ENCODE measurements at places on chromosomes 16 and 17.
A peak's percentile ranks its signal among the peaks of the same experiment; 100 is the strongest.

DNA sequence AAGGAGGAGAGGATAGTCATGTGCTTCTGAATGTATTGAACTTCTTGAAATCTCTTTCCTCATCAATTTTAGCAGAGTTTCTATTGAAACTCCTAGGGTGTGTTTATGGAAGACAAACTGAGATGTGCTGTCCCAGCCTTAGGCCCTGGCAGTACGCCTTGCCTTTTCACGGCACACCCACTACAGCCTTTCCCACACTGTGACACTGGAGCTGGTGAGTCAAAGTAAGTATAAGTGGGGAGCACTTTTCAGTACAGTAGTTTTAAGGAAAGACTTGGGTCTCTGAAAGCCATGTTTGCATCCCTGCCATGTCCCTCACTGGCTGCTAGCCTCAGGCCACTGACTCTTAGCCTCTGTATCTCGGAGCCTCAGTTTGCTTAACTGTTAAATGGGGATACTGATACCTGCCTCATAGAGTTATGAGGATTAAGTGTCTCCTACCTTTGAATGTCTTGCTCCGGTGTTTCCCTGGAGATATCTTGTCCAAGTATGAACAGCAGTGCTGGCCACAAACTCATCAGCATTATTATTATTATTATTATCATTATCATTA, 144.7 kb upstream of the CRHR1 start:
- H3K27ac ChIP-seq, result no peak overlapping the region
- no peaks in the 10 kb centered on the region for H3K27me3 ChIP-seq
- H3K4me3 ChIP-seq, result no peak overlapping the region
- H3K4me1 ChIP-seq, result no peaks in the 10 kb centered on the region
- no peak for DNase-seq
- peaks cover 24% of the 10 kb centered on the region for H3K36me3 ChIP-seq

DNA sequence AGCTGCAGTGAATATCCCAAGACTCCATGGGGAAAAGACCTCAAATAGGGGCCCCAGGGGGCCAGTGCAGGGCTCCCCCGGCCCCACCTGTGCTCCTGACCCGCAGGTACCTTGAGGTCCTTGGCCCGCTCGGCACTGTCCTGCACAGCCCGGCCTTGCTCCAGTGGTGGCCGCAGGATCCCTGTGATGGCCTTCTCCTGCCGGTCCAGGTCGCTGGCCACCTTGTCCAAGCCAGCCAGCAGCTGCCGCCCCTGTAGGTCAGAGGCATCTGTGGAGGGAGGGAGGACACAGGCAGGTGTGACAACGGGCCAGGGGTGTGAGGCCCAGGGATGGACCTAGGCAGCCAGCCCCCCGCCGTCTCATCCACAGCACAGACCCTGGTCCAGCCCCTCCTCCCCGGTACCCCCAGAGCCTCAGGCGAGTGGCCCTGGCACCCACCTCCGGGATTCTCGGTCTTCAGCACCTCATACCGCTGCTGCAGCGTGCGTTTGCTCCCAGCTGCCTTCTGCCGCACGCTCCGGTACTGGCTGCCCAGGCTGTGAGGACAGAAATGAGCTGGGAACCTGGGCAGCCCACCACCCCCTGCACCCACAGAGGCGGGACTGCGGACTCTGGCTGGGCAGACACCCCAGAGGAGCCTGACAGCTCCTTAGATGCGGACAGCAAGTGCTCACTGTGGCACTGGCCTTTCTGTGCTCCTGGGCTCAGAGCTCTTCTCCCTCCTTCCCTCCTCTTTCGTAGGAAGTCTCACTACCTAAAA, 43.7 kb downstream of the PPL start:
- H3K36me3 ChIP-seq, result peaks cover 76% of the 10 kb centered on the region

DNA sequence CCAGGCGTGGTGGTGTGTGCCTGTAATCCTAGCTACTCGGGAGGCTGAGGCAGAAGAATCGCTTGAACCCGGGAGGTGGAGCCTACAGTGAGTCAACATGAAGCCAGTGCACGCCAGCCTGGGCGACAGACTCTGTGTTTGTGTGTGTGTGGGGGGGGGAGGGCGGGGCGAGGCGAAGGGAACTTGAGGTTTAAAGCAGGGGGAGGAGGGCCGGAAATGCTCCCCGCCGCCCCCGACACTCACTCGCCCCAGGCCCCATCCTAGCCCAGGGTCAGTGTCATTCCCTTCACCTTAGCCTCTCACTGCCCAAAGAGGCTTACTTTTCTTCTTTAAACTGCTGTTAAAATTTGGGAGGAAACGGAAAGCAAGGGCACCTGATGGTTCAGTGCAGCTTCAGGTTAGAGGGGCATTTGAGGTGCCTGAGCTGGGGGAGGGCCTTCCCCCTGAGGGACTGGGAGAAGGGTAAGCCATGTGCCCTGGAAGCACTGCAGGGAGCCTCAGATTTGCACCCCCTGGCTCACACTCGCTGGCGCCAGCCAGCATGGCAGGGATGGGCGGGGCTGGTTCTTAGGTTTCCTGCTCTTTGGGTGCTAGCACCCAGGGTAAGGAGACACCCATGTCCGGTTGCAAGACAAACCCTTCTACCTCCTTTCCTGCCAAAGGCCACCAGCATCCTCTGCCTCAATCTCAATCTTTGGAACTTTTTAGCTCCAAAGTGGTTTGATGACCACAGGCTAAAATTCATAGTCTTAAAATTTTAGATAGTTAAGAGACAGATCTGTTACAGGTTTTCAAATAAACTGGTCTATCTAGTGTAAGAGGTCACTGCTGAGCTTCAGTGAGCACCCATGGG, 2.2 kb upstream of the LIMD2 start:
- H3K27me3 ChIP-seq, result no peaks in the 10 kb centered on the region
- H3K27ac ChIP-seq, result peak overlapping the region; percentile 84
- DNase-seq, result peak; percentile 71

- peaks cover 53% of the 10 kb centered on the region for H3K4me1 ChIP-seq
- no peaks in the 10 kb centered on the region for H3K36me3 ChIP-seq
- peak within 1 kb of the TSS; percentile 80 for H3K4me3 ChIP-seq
- no peaks in the 10 kb centered on the region for H3K27me3 ChIP-seq
- peak; percentile 70 for DNase-seq
Observed at GRCh38 chr17:44219616-44220212, at the start of gene UBTF. Gene UBTF, minus strand, starts transcription at chr17:44219675. Its CDS starts 1,446 bp downstream, at chr17:44218229.

DNA sequence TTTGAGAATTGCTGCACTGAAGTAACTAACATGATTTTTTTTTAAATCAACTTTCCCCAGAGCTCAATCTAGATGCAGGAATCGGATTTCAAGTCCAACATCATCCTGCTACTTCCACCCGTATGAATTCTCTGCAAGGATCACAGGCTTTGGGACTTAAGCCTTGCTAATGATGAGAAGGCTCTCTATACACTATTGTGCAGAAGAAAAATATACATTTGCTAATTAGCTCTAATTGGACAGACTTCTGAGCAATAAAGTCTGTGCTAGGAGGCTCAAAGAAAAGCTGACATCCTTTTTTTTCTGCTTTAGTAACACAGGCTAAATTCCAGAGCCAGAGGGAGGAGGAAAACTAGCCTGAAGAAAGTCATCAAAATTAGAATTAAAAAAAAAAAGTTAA, 433.6 kb downstream of the PMP22 start:
- H3K27me3 ChIP-seq, result no peaks in the 10 kb centered on the region
- H3K36me3 ChIP-seq, result no peaks in the 10 kb centered on the region
- no peak for DNase-seq
- peaks cover 8% of the 10 kb centered on the region for H3K4me1 ChIP-seq
- no peak overlapping the region for H3K27ac ChIP-seq
- no peak overlapping the region for H3K4me3 ChIP-seq

- H3K27ac ChIP-seq, result no peak overlapping the region
- no peak overlapping the region for H3K4me3 ChIP-seq
- no peak for DNase-seq
- H3K27me3 ChIP-seq, result no peaks in the 10 kb centered on the region
Observed at GRCh38 chr17:75757086-75757681, 7.8 kb downstream of the GALK1 start.

DNA sequence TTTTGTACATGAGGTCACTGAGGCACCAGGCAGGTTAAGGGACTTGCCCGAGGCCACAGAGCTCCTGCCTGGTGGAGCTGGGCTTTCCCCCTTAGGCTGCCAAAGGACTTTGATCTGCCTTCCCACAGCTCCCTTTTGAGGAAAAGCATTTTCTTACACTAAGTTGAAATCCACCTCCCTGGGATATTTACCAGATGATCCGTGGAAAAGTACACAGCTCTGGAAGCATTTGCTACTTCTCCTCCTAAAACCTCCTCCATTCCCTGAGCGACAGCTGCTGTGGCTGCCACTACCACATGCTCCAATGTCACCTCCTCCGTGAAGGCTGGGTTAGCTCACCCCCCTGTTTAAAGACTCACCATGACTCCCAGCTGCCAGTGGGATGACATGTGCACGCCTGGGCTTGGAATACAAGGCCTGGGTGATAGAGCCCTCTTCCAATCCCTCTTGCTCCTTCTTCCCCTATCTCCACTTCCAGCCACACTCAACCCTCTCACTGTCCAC, 1.2 kb upstream of the MPRIP start:
- peaks cover 38% of the 10 kb centered on the region for H3K4me1 ChIP-seq
- peak overlapping the region; percentile 53 for H3K27ac ChIP-seq
- H3K36me3 ChIP-seq, result no peaks in the 10 kb centered on the region
- peaks cover 13% of the 10 kb centered on the region for H3K27me3 ChIP-seq

GRCh38 chr16:142405-142967, 4.0 kb upstream of the NPRL3 start:
- peaks cover 5% of the 10 kb centered on the region for H3K4me1 ChIP-seq
- H3K36me3 ChIP-seq, result no peaks in the 10 kb centered on the region
- no peak overlapping the region for H3K4me3 ChIP-seq
- DNase-seq, result no peak
- H3K27ac ChIP-seq, result no peak overlapping the region

- H3K27ac ChIP-seq, result no peak overlapping the region
- H3K4me1 ChIP-seq, result no peaks in the 10 kb centered on the region
- H3K27me3 ChIP-seq, result no peaks in the 10 kb centered on the region
- H3K36me3 ChIP-seq, result no peaks in the 10 kb centered on the region
- DNase-seq, result no peak
- H3K4me3 ChIP-seq, result no peak overlapping the region
Observed at GRCh38 chr17:60717814-60718213, 40.2 kb downstream of the BCAS3 start.

GRCh38 chr16:66551788-66552285, 539 bp upstream of the CKLF start:
- no peaks in the 10 kb centered on the region for H3K27me3 ChIP-seq
- peak overlapping the region; percentile 91 for H3K4me3 ChIP-seq
- peaks cover 84% of the 10 kb centered on the region for H3K4me1 ChIP-seq

DNA sequence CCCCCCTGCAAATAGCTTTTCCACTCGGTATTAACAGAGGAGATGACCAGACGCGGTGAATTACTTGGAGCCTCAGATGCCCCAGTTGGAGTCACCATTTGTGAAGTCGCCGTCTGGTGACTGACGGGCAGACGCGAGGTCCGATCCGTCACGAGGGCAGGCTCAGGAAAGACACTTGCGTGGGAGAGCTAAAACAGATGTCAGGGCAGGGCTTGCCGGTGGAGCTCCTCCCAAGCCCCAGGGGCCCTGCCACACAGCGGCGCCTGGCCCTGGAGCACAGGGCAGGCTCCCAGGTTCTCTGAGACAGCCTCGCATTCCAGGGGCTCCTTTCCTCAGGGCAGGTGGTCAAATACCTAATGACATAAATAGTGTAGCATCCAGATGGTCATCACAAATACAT, 348.3 kb downstream of the C16orf95 start:
- H3K27ac ChIP-seq, result no peak overlapping the region
- no peaks in the 10 kb centered on the region for H3K27me3 ChIP-seq
- H3K4me1 ChIP-seq, result no peaks in the 10 kb centered on the region
- H3K36me3 ChIP-seq, result no peaks in the 10 kb centered on the region
- DNase-seq, result no peak

DNA sequence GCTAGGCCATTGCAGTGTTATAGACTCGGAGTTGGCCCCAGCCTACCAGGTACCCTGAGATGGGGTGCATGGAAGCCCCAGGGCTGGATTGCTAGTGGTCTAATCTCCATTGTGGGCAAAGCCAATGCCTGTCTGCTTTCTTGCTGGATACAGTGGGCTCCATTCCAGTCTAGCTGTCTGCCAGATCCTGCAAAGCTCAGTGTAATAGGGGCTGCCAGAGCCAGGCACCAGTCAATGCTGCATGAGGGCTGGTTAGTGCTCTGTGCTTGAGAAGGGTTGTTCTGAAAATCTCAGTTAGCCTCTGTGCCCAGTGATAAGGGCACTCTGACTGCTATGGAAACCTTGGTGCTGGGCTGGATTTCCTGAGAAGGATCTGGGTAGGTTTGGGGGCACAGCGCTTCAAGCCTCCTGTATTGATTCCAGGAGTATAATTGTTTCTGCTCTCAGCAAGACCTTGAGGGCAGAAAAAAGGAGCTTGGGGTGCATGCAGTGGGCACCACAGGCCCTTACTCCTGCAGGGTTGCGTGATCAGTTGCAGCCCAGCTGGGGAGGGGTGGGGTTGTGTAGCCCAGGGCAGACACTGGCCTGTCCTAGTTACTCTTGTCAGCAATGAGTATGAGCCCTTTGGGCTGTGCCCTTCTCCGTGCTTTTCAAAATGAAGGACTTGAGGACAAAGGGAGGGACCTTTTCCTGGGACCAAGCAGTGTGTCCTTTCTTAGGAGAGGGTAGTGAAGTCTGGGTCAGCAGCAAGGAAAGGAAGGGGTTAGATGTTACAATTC, 19.0 kb downstream of the SMPD3 start:
- H3K27me3 ChIP-seq, result no peaks in the 10 kb centered on the region
- H3K36me3 ChIP-seq, result no peaks in the 10 kb centered on the region

GRCh38 chr17:37191219-37191618, 184.6 kb upstream of the C17orf78 start:
- H3K27ac ChIP-seq, result no peak overlapping the region
- no peaks in the 10 kb centered on the region for H3K27me3 ChIP-seq
- peaks cover 60% of the 10 kb centered on the region for H3K36me3 ChIP-seq
- no peak for DNase-seq
- no peak overlapping the region for H3K4me3 ChIP-seq

GRCh38 chr16:23339787-23340186, 37.7 kb downstream of the SCNN1B start:
- H3K4me3 ChIP-seq, result no peak overlapping the region
- H3K36me3 ChIP-seq, result no peaks in the 10 kb centered on the region
- no peaks in the 10 kb centered on the region for H3K27me3 ChIP-seq
- no peak for DNase-seq
- H3K4me1 ChIP-seq, result no peaks in the 10 kb centered on the region

DNA sequence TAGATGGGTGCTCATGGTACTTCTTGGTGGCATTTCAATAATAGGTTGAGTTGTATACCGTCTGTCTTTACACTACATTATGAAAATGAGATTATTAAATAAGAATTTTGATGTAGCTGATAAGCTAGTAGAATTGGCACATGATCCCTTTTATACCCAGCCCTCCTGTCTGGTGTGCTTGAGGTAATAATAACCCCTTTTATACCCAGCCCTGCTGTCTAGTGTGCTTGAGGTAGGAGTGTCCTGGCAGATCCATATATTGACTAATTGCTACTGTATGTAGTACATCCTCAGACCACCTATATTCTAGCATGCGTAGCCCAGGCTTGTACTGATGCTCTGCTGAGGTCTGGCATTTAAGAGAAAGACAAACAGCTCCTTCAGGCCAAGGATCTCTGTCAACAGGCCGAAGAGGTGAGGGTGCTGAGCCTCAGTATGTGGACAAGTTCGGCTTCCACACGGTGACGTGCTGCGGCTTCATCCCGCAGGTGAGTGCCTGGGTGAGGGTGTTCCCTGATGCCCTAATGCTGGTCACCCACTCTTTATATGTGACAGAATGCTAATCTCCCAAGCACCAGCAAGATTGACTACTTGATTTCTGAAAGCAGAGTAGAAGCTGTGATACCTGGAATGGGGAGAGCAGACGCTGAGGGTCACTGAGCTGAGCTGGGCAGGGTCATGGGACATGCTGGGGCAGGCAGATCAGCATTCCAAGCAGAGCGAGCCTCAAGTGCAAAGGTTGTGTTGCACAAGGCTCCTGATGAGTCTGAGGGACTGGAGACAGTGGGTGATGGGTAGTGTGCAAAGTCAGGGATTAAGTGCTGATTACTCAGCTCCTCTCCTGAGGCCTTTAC, 5.7 kb downstream of the FN3K start:
- DNase-seq, result no peak

- no peak for DNase-seq
- H3K27me3 ChIP-seq, result peaks cover 12% of the 10 kb centered on the region
- H3K27ac ChIP-seq, result peak overlapping the region; percentile 82
- no peaks in the 10 kb centered on the region for H3K36me3 ChIP-seq
Observed at GRCh38 chr16:31243734-31244670, 15.8 kb upstream of the ITGAM start.
